ENCODE measurements at places on chromosomes 13 and 19.

GRCh38 chr13:39804332-39805210 is 149.1 kb downstream of the COG6 start:
- no peak for DNase-seq

DNA sequence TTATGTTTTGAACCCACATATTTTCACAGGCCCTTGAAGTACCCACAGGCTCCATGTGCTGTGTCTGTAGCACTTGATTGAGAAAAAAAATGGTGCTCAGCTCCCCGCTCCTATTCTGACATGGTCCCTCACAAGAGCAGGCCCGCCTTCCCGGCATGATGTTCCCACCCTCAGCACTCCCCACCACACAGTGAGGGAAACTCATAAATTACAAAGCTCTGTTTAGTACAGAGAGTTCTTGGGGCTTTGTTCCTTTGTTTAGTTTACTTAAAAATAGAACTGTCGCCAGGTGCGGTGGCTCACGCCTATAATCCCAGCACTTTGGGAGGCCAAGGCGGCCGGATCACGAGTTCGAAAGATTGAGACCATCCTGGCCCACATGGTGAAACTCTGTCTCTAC is 25.9 kb upstream of the ABCC4 start:
- no peak for DNase-seq

- no peak for DNase-seq
Observed at GRCh38 chr13:21362741-21363140, 96.4 kb downstream of the ZDHHC20 start.

GRCh38 chr19:57079656-57080055 is 40.1 kb upstream of the USP29 start:
- no peak for DNase-seq

- peak; percentile 97 for DNase-seq
Observed at GRCh38 chr19:57632987-57633831, at the start of gene ZNF211. TSS of gene ZNF211 (plus strand) at chr19:57633168. CDS start at chr19:57633347, 179 bp downstream.

- no peak for DNase-seq
Observed at GRCh38 chr13:68810660-68811059, 1297.0 kb upstream of the ATXN8OS start.

GRCh38 chr13:95319551-95320274 is 18.5 kb upstream of the ABCC4 start:
- DNase-seq: no peak

DNA sequence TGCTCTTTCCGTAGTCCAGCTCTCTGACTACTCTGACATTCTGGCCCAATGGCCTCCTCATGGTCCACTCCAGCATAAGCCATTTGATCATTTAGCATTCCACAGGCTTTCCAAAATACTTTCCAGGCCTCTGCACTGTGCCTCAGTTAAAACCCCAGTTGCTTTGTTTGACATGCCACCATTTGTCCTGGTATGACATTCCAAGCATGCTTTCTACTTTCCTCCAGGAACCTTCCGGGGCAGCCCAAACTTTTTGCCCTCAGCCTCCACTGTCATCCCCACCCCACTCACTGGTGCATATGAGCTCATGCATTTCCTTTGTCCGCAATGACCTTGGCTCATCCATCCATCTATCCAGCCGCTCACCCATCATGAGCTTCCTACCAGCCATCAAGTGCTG is 41.8 kb upstream of the WASF3 start:
- no peak for DNase-seq

GRCh38 chr19:29812881-29813275 is 1.1 kb downstream of the CCNE1 start:
- no peak for DNase-seq

- peak; percentile 93 for DNase-seq
Observed at GRCh38 chr19:11142528-11143171, 12.9 kb downstream of the SPC24 start.

DNA sequence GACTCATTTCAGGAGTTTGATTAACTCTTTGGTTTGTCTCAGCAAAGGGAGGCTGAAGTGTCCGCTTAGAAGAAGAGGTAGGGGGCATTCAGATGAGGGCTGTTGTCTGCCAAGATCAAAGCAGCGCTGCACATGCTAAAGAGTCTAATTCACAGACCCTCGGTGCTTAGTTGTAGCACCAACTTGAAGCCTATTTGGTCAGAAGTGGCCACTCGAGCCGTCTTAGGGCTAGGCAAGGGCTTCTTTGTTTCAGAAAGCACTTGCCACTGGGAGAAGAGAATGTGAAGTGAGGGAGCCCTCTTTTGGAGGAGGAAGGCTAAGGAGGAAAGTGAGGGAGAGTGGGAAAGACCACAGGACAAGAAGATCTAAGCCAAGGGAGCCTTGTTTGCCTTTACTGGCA is 313.4 kb upstream of the TMTC4 start:
- DNase-seq: peak; percentile 13

DNA sequence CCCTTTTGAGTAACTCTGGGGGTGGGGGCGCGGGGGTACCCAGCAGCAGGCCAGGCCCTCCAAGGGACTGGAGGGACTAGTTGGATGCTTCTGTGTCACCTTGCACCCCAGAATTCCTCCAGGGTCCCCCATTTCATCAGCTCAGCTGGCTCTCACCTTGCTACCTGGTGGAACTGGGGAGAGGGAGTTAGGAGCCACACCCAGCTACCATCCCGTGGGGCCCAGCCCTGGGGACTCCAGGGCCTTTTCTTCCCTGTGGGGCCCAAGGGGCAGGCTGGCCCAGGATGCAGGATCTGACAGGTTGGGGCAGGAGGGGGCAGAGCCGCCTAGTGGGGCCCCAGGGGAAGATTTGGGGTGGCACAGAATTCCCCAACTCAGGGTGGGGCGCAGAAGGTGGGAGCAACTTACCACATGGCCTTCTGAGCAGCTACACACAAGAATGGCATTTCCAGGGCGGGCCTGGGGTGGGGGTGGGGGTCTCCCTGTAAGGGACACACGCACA is 32.8 kb upstream of the NANOS3 start:
- no peak for DNase-seq

- no peak for DNase-seq
Observed at GRCh38 chr19:42175952-42176648, 41.4 kb downstream of the DEDD2 start.

DNA sequence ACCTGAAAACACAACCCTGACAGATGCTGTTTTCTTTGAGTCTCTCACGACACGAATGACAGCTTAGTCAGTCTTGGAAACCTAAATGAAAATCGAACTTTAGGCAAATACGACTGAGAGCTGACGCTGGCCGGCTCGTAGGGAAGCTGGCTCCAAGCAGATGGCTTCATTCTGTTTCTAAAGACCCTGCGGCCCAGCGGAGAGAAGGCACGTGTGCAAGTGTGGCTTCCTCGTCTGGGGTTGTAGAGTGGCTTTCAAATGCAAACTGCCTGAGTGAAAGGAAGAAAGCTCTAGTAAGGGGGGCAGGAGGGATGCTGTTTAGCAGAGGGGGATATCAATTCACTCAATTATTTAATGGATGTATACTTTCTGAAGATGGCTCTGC is 26.1 kb upstream of the TIMM44 start:
- no peak for DNase-seq

DNA sequence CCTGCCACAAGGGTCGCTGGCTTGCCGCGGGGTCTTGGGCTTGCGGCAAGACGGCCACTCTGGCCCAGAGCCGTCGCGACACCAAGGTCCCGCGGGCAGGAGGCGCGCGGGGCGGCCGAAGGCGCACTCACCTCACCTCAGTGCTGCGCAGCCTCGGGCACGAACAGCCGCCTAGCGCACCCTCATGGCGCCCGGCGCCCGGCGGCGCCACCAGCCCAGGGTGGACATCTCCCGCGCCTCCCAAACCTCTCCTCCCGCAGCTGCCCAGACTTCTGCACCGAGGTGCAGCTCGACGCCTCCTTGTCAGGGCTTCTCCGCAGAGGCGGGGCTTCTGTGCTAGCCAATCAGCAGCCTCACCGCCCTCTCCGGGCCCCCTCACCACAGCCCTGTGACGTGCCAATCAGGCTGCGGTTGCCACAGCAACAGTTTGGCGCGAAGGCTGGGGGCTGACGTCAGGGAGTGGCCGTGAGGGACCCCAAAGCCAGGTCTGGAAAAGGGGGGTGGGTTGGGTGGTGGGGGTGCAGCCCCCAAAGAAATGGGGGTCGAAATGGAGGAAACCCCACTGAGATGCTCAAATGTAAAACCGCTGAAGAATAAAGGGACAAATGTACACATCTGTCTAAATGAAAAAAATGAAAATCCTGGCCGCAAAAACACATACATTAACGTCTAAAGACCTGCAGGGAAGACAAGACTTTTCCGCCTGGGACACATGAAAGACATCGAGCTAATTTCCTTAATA is at the start of the genes PEG3 and ZIM2:
PEG3 (minus strand) TSS at position 276 of the 742 bp plus-strand sequence. CDS start 16,071 bp downstream, outside the sequence.
ZIM2 (minus strand) TSS at position 276 of the 742 bp plus-strand sequence. CDS start 16,449 bp downstream, outside the sequence.
- no peak for DNase-seq

GRCh38 chr19:3375221-3376090 is 9.1 kb downstream of the NFIC start:
- peak; percentile 75 for DNase-seq

DNA sequence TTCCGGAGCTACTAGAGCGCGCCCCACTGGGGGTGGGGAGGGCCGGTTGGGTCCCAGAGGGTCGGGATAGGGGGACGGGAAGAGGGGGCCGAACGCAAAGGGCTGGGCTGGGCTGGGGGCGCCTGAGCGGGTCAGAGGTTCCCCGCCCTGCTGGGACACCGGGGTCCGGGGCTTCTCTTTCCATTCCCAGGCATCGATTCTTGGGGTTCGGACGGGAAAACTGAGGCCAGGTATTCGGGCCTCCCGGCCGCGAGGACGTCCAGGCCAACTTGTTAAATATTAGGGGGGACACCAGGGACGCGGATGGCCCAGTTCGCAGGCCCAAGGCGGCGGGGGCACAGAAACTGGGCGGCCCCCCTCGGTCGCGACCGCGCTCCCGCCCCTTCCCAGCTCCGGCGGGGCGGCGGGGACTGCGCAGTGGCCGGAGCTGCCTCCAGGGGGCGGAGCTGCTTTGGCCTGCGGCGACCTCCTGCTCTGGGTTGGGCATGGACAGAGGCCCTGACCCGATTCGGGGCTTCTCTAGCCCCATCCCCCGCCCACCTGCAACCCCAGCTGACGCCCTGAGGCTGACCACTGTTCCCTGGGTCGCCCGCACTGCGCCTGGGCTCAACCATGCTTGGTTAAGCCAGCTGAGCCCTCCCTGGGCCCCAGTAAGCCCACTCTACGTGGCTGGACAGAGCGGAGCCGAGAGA is 1.2 kb upstream of the KLF16 start:
- DNase-seq: peak; percentile 85

Data from AG08396 (cell line).